Esophagus squamous epithelium (tissue), 5 donors: ENCODE measurements at places on chromosomes 5 and 9.

DNA sequence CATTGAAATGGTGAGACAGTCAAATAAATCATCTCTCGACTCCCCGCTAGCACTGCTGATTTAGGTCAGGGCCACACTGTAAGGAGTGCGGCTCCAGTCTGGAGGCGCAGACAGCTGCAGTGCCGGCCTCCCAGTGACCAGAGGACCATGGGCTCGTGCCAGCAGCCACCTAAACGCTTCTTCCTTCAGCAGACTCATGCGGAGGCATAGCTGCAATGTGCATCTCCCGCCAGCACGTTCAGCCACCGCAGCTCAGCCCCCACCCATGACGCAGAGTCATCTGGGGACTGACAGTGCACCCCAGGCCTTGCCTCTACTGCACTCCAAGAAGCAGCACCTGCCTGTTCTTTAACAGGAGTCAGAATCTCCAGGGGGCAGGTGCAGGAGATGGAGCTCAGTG lies 13.6 kb upstream of the MAPK9 start:
- H3K27ac ChIP-seq = no peak overlapping the region
- DNase-seq = no peak
- no peaks in the 10 kb centered on the region for H3K4me1 ChIP-seq
- no peaks in the 10 kb centered on the region for H3K36me3 ChIP-seq
- no peak overlapping the region for H3K4me3 ChIP-seq

DNA sequence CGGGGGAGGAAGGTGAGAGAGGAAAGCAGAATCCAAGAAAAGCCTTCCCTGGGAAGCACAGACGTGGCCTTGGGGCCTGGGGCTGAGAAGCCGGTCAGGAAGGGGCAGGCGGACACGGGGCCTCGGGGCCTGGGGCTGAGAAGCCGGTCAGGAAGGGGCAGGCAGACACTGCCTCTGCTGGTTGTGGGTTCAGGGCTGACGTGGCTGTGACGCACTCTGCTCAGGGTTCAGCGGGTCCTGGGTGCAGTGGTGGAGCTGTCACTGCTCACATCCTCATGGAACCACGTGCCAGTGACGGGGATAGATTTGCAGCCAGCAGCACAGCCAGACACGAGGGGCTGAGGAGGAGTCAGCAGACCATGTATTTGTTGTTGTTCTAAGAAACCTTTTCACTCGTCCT lies 12.8 kb downstream of the PAEP start:
- no peak overlapping the region for H3K27ac ChIP-seq
- no peaks in the 10 kb centered on the region for H3K36me3 ChIP-seq
- no peaks in the 10 kb centered on the region for H3K27me3 ChIP-seq
- no peaks in the 10 kb centered on the region for H3K4me1 ChIP-seq

DNA sequence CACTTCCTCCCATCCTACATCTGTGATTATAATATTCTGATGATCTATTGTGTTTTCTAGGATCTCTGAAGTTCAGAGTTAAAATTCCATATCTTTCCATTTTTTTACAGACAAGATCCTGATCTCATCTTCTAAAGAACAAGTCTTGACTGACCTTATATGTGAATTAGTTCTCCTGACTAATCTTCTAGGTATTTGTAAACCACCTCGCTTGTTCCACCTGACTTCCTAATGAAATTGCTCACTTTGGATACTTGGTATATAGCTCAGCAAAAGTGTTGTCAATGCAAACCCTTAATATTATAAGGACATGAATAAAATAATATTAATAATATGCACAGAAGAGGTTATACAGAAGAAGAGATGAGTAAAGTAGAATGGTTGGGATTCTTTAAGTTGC lies 68.2 kb upstream of the NR4A3 start:
- H3K27me3 ChIP-seq = no peaks in the 10 kb centered on the region
- H3K36me3 ChIP-seq = no peaks in the 10 kb centered on the region
- H3K4me3 ChIP-seq = no peak overlapping the region
- H3K27ac ChIP-seq = no peak overlapping the region

GRCh38 chr9:101126556-101126955 lies 98.0 kb downstream of the PLPPR1 start:
- H3K27ac ChIP-seq = no peak overlapping the region
- H3K27me3 ChIP-seq = no peaks in the 10 kb centered on the region
- H3K4me1 ChIP-seq = no peaks in the 10 kb centered on the region
- H3K36me3 ChIP-seq = no peaks in the 10 kb centered on the region
- H3K4me3 ChIP-seq = no peak overlapping the region

GRCh38 chr5:34039398-34040157 lies 3.4 kb downstream of the C1QTNF3 start:
- H3K27me3 ChIP-seq = no peaks in the 10 kb centered on the region
- no peaks in the 10 kb centered on the region for H3K36me3 ChIP-seq
- DNase-seq = no peak
- H3K4me3 ChIP-seq = no peak overlapping the region

GRCh38 chr5:74394528-74394915 lies 246.0 kb downstream of the ENC1 start:
- H3K36me3 ChIP-seq = no peaks in the 10 kb centered on the region
- no peaks in the 10 kb centered on the region for H3K27me3 ChIP-seq
- DNase-seq = no peak

DNA sequence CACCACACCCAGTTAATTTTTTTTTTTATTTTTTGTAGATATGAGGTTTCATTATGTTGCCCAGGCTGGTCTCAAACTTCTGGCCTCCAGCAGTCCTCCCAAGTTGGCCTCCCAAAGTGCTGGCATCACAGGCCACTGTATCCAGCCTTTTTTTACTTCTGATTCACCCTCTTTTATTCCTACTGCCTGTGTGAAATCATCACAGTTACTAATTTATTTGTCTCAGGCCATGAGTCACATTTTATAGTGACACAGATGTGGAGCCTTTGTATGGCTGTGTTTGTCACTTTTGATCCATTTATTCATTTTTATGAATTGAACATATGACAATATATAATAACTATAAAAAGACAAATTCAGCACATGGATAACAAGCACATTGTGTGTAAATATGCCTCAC lies 67.1 kb upstream of the SNX2 start:
- H3K36me3 ChIP-seq = no peaks in the 10 kb centered on the region
- no peak overlapping the region for H3K4me3 ChIP-seq
- no peak overlapping the region for H3K27ac ChIP-seq
- no peaks in the 10 kb centered on the region for H3K27me3 ChIP-seq

DNA sequence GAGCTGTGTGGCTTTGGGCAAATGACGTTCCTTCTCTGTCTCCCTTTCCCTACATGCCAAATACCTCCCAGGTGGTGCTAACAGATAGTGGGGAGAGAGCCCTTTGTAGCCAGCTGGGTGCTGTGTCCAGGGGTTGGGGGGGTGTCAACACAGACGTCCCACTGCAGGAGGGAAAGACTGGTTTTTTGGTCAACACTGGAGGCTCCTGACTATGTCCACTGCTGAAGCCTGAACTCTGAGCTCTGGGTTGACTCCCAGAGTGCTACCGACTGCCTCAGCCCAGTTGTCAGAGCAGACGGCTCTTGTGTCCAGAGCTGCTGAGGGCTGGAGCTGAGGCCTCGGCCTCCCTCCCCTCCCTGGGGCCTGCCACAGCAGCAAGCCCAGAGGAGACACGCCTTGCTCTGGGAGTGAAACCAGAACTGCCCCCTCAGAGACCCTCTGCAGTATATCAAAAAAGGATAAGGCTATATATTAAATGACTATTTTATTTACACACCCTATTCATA lies 14.8 kb upstream of the SLC25A51 start:
- H3K27ac ChIP-seq = no peak overlapping the region
- no peak overlapping the region for H3K4me3 ChIP-seq
- peaks cover 26% of the 10 kb centered on the region for H3K4me1 ChIP-seq
- peaks cover 47% of the 10 kb centered on the region for H3K36me3 ChIP-seq

DNA sequence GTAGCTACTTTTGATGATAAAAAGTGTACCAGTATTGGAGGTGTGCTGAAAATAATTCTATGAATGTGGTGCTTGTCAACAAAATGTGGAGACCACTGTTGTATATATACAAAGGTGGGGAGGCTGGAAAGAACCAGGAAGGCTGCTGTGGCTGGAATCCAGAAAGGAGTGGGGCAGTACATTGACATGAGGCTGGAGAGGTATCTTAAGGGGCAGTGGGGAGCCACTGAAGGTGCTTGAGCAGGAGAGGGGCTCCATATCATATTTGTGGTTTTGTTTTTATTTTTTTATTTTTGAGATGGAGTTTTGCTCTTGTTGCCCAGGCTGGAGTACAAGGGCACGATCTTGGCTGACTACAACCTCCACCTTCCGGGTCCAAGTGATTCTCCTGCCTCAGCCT lies 87.9 kb upstream of the NEURL1B start:
- peak overlapping the region; percentile 87 for H3K27ac ChIP-seq
- no peak overlapping the region for H3K4me3 ChIP-seq
- H3K36me3 ChIP-seq = no peaks in the 10 kb centered on the region
- H3K27me3 ChIP-seq = no peaks in the 10 kb centered on the region
- peaks cover 6% of the 10 kb centered on the region for H3K4me1 ChIP-seq
- no peak for DNase-seq

GRCh38 chr9:21919377-21920362 lies 74.5 kb downstream of the CDKN2A start:
- no peak overlapping the region for H3K4me3 ChIP-seq
- no peak overlapping the region for H3K27ac ChIP-seq
- no peaks in the 10 kb centered on the region for H3K27me3 ChIP-seq
- no peaks in the 10 kb centered on the region for H3K4me1 ChIP-seq

DNA sequence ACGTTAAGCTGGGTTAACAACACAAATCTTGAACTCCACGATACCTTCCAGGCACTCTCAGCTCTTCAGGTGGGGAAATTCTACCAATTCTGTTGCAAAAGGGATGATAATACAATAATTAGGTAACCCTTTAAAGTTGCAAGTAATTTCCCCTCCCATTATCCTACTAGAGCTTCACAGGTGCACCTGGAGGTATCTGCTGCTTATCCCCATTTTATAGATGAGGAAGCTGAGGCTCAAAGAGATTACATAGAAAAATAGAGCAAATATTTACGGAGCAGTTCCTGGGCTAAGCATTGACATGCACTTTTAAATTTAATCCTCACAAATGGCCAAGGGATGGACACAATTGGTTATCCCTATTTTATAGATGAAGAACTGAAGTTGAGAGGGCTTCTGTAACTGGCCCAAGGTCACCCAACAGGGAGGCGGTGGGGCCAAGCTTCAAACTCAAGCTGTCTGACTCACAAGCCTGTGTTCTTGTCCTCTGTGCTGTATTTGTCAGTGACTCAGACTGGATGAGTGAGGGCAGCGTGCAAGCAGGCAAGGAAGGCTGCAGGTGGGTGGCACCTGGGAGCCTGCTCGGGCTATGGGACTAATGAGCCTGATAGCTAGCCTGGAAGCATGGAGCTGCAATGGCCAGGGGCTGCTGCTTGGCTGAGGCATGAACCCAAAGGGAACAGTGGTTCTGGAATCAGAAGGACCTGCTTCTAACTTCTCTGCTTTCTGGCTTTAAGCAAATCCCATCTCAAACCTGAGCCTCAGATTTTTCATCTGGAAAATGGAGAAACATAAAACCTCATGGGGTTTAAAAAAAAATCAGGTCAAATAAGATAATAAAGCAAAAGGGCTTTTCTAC lies 105.5 kb downstream of the PDE6A start:
- DNase-seq = no peak
- H3K27me3 ChIP-seq = no peaks in the 10 kb centered on the region
- no peak overlapping the region for H3K4me3 ChIP-seq
- no peak overlapping the region for H3K27ac ChIP-seq
- H3K4me1 ChIP-seq = peaks cover 27% of the 10 kb centered on the region

GRCh38 chr5:176955895-176956294 lies 50.7 kb downstream of the UIMC1 start:
- DNase-seq = no peak
- peaks cover 72% of the 10 kb centered on the region for H3K36me3 ChIP-seq
- H3K27ac ChIP-seq = no peak overlapping the region
- H3K4me1 ChIP-seq = peaks cover 27% of the 10 kb centered on the region
- no peaks in the 10 kb centered on the region for H3K27me3 ChIP-seq

DNA sequence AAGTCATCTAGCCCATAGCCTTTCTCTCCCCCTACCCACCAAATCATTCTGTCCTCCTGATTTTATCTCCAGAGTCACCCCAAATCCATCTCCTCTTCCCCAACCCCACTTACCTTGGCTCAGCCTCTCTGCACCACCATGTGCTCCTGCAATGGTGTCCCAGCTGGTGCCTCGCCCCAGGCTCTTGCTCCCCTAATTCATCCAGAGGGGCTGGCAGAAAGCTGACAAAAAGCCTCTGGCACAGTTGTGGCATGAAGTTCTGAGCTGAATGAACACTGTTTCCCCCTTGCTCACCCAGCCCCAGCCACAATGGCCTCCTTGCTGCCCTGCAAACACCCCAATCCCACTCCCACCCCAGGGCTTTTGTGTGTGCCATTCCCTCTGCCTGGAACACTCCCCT lies 10.2 kb downstream of the RETREG1 start:
- no peaks in the 10 kb centered on the region for H3K36me3 ChIP-seq
- DNase-seq = no peak
- no peaks in the 10 kb centered on the region for H3K4me1 ChIP-seq
- no peak overlapping the region for H3K4me3 ChIP-seq

DNA sequence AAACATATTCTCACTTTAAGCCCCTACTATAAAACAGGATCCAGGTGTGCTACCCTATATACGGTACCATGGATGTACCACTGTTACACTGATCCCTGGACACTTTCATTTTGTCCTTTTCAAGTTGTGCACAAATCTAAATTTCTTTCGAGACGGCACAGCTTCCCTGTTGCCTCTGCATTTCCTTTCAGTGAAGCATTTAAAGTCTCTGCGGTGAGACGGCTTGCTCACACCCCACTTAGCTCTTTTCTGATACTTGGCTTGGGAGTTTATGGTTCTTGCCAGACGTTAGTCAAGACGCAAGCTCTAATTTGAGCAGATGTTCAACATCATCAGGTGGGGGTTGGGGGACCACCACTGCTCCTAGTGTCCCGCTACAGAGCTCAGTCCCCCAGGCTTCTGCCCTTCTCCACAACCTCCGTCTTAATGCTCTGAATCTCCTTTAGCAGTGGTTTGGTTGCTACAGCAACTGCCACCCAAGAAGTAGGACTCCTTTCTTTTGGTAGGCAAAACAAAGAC lies 15.8 kb downstream of the F2RL2 start:
- no peaks in the 10 kb centered on the region for H3K4me1 ChIP-seq
- no peak overlapping the region for H3K27ac ChIP-seq
- H3K27me3 ChIP-seq = no peaks in the 10 kb centered on the region

DNA sequence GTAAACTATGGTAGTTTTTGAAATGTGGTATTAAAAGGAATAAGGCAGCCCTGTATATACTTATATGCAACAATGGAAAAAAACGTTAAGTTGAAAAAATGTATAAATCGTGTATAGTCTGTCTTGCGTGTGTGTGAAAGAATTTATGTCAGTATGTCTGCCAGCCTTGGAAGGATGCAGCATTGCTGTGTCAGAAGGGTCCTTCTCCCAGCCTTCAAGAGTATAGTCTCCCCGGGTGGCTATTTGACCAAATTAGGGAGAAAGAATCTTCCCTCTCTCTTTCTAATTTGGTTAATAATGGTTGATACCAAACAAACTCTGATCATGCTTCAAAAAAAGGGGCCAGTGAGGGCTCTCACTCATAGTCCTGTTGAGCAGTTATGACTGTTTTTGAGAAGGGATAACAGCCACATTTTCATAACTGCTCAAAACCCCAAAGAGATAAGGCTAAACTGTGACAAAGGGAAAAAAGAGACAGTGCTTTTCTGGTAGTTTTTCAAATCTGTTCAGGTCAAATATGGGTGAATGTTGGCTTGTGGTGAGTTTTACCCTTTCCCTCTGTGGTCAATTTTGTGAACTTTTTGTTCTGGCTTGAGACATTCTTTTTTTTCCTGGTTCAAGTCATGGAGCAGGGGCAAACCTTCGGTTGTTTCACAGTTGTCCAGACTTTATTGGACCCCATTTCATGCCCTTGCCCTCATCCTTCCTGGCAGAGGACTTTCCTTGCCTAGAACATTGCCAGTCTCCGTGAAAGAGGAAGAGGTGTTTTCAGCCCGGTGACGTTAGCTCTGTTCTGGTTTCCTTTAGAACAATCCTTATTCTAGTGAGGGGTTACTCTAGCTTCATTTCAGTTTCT lies 21.0 kb downstream of the SNX30 start:
- H3K27me3 ChIP-seq = no peaks in the 10 kb centered on the region
- DNase-seq = no peak
